ENCODE measurements at places on chromosomes 12 and 14.

DNA sequence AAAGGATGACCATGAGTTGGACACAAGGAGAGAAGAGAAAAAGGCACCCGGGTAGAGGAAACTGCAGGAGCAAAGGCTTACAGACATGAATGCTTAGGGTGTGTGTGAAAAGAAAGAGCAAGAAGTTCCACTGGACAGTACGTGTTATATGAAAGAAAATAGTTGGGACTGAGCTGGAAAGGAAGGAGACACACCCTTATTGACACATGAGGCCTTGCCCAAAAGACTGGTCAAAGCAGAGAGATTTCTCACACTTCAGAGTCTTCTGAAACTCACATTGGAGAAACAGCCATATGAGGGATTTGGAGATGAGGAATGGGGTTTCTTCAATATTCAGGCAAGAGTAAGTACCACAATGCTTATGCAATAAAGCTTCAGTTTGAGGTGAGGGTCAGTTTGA is 56.0 kb downstream of the TTC9 start:
- DNase-seq, result no peak

GRCh38 chr14:68518166-68518565 is 274.7 kb downstream of the ZFP36L1 start:
- DNase-seq, result no peak

- no peak for DNase-seq
Measured at GRCh38 chr14:44420226-44420625, 86.9 kb downstream of the FSCB start.

- DNase-seq, result no peak
Measured at GRCh38 chr14:80751285-80751684, 190.3 kb downstream of the CEP128 start.
